ENCODE measurements at places on chromosomes 3 and 15.
A peak's percentile ranks its signal among the peaks of the same experiment; 100 is the strongest.

GRCh38 chr3:150605998-150606641, 3.0 kb downstream of the SELENOT start:
- DNase-seq: no peak

GRCh38 chr3:97883736-97884135, 61.9 kb downstream of the CRYBG3 start:
- no peak for DNase-seq

DNA sequence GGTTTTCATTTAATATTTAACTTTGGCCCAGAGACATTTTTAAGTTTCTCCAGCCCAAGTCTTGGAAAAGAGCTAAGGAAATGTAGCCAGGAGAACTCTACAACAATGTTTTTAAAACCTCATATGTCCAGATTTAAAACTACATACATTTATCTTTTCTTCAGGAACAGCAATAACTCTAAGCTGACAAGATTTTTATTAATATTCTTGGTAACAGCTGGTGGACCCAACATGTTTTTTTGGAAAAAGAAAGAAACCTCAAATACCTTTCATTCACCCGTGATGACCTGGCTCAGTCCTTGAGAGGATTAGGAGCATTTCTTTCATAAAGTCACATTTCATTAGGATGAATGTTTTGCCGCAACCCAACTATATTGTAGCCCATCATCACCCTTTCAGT, 50.4 kb upstream of the CMSS1 start:
- DNase-seq: no peak

- no peak for DNase-seq
Observed at GRCh38 chr3:43062564-43063040, 43.3 kb downstream of the POMGNT2 start.

- no peak for DNase-seq
Observed at GRCh38 chr3:87225659-87226058, 1.4 kb upstream of the CHMP2B start.

DNA sequence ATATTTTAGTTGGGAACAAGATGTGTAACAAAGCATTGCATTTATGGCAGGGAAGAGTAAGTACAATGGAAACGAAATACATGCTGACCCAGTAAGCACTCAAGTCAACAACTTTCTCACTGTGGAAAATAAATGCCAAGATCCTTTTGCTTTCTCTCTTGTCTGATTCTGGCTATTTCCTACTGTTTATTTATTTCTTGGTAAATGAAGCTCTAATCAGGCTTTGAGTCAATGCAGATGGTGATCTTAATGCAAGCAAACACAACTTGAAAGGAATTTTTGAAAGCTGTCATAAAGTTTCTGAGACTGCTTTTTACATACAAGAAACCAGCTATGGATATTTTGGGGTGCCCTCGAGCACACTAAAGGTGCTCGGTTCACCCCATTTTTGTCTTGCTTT, 624.8 kb downstream of the MAGI1 start:
- DNase-seq: no peak

- DNase-seq: no peak
Observed at GRCh38 chr3:89644716-89645115, 537.3 kb downstream of the EPHA3 start.

- no peak for DNase-seq
Observed at GRCh38 chr15:49506341-49506740, 83.3 kb downstream of the FGF7 start.

GRCh38 chr3:144556392-144556791, 584.8 kb downstream of the DIPK2A start:
- no peak for DNase-seq

GRCh38 chr15:60674704-60675395, 195.9 kb upstream of the ICE2 start:
- no peak for DNase-seq

- DNase-seq: no peak
Observed at GRCh38 chr15:36738817-36739216, 159.4 kb downstream of the CDIN1 start.

GRCh38 chr3:52190294-52191074, 7.5 kb upstream of the ALAS1 start:
- no peak for DNase-seq

DNA sequence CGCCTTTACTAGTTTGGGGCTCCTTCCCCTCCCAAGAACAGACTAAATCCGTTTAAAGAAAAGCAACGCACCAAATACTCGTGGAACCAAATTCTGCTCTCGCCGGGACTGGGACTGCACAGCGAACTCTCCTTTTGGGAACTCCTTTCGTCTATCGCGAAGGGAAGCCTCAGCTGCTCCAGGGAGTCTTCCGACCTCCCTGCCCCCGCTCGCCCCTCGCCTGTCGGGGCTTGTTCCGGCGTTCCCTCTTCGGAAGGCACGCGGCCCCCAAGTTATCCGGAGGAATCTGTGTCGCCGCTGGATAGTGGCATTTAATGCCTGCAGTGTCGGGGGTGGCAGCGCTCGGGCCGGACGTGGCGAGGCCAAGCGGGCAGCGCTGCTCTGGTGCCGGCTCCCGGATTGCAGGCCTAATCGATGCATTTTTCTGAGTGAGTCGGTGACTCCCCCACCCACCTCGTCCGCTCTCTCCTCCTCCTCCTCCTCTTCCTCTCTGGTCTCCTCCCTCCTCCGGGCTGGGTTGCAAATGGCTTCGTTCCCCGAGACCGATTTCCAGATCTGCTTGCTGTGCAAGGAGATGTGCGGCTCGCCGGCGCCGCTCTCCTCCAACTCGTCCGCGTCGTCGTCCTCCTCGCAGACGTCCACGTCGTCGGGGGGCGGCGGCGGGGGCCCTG, at the start of gene TRIM71:
TRIM71 (plus strand) TSS at position 440 of the 671 bp plus-strand sequence; CDS start at position 524, 84 bp downstream.
- DNase-seq: no peak

- DNase-seq: no peak
Observed at GRCh38 chr3:155891321-155891720, 20.9 kb downstream of the GMPS start.

DNA sequence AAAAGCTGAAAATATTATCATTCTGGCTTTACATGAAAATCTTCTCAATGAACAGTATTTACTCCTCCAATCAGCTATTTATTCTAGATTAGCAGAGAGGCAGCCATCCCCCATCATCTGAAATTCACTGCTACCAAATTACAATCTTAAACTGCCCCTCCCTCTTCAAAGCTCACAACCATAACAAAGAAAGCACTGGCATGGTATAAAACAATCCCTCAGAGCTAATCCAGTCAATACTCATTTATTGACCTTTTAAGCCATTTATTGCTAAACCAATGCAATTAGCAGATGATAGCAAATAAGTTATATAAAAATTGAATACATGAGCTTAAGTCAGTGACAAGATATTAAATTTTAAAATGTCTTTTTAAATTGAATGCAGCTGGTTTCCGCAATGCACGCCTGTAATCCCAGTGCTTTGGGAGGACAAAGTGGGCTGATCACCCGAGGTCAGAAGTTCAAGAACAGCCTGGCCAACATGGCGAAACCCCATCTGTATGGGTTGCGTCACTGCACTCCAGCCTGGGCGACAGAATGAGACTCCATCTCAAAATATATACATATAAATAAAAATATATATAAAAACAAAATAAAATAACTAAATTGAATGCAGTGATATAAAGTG, 12.1 kb downstream of the SLC4A7 start:
- DNase-seq: no peak

GRCh38 chr15:75738647-75739325, 26.1 kb upstream of the CSPG4 start:
- DNase-seq: peak; percentile 91

All from stimulated activated CD4-positive, alpha-beta T cell treated with anti-CD3 and anti-CD28 coated beads, TNF-alpha, amount 100 ng/mL, for 24 hours (primary cell).